Right atrium auricular region (tissue), 2 donors: ENCODE measurements at places on chromosomes 2 and 18. TPM values are rescaled to one million over a fixed set of nuclear protein-coding genes. Genes with fewer than 3 reads are reported as not detected.

DNA sequence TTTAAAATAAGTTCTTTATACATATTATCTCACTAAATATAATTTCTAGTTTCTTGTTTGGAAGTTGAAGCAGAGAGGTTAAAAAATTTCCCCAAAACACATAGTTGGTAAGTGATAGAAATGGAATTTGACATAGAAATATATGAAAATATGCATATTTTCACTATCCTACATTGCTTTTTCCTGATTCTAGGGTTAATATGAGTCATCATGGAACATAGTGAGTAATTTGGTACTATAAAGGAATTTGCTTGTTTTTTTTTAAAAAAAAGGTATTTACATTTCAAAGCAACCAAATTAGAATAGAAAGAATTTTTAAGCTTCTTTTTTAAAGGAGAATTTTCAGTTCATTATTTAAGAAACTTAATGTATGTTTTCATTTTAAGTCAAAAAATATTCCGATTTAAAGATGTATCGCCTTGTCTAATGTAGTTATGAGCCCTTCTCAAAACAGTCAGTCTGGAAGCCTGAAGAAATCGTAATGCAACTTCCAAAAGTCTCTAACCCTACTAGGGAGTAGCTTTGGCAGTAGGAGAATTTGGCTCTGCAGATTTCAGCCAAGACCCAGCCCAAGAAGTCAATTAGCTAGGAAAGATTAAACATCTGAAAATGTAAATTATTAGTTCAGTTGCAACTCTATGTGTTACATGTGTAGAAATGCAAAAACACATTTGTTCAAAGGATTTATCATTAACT, 147.3 kb downstream of the RDH14 start:
- no peaks in the 10 kb centered on the region for H3K27me3 ChIP-seq
- H3K4me3 ChIP-seq = no peak overlapping the region
- no peaks in the 10 kb centered on the region for H3K4me1 ChIP-seq
- H3K27ac ChIP-seq = no peak overlapping the region

DNA sequence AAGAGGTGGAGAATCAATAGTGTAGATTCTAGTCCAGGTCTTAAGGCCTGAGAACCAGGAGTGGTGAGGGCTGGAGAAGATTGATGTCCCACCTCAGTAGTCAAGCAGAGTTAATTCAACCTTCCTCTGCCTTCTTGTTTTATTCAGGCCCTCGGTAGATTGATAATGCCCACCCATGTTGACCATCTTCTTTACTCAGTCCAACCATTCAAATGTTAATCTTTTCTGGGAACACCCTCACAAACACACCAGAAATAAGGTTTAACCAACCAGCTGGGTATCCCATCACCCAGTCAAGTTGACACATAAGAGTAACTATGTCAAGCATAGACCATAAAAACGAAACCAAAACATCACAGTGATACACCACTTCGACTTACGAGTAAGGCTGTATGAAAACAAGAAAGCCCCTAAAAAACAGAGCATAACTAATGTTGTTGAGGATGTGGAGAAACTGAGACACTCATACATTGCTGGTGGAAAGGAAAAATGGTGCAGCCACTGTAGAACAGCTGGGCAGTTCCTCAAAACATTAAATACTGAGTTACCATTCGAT, 57.5 kb downstream of the SLC35F5 start:
- no peaks in the 10 kb centered on the region for H3K4me1 ChIP-seq
- no peaks in the 10 kb centered on the region for H3K27me3 ChIP-seq
- H3K27ac ChIP-seq = no peak overlapping the region
- H3K36me3 ChIP-seq = no peaks in the 10 kb centered on the region
- H3K4me3 ChIP-seq = no peak overlapping the region

DNA sequence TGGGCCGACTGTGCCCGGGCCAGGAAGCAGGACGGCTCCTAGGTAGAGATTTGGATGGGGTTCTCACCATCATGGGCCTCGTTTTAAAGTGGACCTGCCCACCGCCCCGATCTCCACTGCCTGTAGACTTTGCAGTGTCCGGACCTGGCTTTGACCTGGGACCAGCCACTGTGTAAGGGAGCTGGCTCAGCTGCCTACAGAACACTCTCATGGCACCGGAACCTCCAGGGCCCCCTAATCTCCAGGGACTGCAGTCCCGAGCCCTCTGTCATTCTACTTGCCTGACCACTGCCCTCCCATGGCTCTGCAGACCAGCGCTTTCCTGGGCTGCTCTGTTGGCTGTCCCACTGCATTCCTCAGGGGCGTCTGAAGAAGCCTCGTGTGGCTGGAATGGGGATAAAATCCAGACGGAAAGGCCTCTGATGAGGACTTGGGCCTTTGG, 120.8 kb downstream of the GLI2 start:
- H3K36me3 ChIP-seq = no peaks in the 10 kb centered on the region
- no peaks in the 10 kb centered on the region for H3K4me1 ChIP-seq
- no peak overlapping the region for H3K27ac ChIP-seq
- H3K27me3 ChIP-seq = no peaks in the 10 kb centered on the region
- H3K4me3 ChIP-seq = no peak overlapping the region

DNA sequence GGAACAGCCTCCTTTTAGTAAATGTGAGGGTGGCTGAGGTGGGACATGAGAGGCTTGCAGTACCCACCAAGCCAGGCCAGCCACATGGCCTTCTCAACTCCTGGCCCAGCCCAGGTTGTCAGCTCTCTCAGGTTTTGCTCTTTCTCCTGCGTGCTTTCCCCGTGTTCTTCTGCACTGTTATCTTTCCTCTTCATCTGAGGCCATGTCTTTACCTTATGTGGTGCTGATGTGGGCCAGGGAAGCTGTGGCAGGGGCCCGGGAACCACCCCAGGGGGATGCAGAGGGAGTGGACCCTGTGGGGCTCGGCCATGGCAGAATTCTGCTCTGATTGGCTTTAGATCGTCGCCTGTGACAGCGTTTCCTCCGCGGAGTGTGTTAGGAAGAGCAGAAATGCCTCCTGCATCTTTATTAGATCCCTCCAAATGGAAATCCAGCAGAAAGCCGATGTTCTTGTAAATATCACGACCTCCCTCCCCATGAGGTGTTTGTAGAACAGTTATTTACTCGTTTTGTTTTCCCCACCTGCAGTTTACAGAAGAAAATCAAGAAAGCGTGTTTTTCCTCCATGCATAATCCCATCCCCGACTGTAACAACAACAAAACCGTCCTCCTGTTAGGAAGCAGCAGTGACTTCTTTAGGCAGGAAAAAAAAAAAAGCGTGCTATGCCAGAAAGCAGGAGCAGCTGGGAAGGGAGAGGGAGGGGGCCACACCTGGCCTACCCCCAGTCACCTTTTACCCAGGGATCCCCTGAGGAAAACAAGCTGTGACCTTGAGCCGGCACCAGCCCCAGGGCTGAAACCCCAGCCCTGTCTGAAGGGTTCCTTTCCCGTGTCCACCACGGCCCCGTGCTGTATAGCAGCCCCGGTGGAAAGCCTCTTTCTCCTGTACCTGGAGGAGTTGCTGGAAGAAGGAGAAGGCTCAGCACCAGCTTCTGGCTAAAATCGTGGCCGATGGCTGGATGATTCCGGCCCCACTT, 54.8 kb downstream of the HPCAL1 start:
- no peaks in the 10 kb centered on the region for H3K36me3 ChIP-seq
- H3K27ac ChIP-seq = no peak overlapping the region
- no peak for DNase-seq

DYSF gene
- total RNA-seq = 31.3 TPM
